CD4-positive, alpha-beta T cell treated with Interleukin-12 subunit alpha and Interleukin-12 subunit beta, for 1 hour (primary cell): ENCODE measurements at places on chromosomes 16 and 17.
A peak's percentile ranks its signal among the peaks of the same experiment; 100 is the strongest.

GRCh38 chr17:45288825-45289224 is 26.9 kb upstream of the SPATA32 start:
- DNase-seq = no peak

- no peak for DNase-seq
Measured at GRCh38 chr17:49589577-49589927, 13.9 kb downstream of the NXPH3 start.

DNA sequence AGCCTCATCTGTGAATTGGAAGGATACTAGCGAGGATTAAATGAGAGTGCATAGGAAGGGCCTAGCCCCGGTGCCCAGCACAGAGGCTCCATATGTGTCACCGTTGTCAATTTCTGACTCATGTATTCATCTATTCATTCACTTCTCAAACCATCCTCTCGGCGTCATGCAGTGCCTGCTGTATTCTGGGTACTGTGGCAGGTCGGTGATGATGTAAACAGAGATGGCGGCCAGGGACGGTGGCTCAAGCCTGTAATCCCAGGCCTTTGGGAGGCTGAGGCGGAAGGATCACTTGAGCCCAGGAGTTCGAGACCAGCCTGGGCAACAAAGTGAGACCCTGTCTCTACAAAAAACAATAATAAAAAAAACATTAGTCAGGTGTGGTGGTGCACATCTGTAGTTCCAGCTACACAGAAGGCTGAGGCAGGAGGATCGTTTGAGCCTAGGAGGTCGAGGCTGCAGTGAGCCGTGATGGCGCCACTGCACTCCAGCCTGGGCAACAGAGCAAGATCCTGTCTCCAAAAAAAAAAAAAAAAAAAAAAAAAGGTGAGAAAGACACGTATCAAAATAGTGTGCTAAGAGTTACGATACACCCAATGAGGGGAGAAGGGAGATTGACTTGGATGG is 4.3 kb upstream of the PPP1R1B start:
- DNase-seq = peak; percentile 49

DNA sequence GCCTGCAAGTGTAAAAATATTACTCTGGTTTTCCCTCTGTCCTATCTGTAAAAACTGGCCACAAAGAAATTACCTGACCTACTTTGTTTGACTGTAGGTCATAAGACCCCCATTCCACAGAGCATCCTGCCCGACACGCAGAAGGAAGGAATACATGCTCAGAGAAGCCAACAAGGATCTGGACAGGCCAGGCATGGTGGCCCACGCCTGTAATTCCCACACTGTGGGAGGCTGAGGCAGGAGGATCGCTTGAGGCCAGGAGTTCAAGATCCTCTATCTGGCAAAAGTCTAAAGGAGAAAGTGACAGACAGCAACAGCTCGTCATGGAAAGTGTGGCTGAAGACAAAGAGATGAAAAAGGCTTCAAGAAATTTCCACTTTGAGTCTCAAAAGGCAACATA is 78.2 kb upstream of the RNU2-1 start:
- DNase-seq = no peak

DNA sequence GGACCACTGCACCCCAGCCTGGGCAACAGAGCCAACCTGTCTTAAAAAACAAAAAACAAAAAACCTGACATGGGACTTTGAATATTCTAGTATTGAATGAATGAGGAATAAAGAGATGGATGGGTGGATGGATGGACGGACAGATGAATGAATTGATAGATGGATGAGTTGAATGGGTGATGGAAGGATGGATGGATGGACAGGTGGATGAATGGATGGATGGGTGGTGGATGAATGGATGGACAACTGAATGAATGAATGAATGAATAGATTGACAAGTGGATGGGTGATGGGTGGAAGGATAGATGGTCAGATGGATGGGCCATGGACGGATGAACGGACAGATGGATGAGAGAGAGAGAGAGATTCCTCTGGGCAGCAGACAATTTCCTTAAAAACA is 22.8 kb upstream of the CEP20 start:
- DNase-seq = no peak
